Colonic mucosa (tissue), 4 donors: ENCODE measurements at places on chromosomes 7 and 10. TPM values are rescaled to one million over a fixed set of nuclear protein-coding genes. Genes with fewer than 3 reads are reported as not detected.

GRCh38 chr10:31669357-31669756 lies 259.3 kb downstream of the ARHGAP12 start:
- no peak for DNase-seq
- H3K27ac ChIP-seq, result no peak overlapping the region
- no peak overlapping the region for H3K4me3 ChIP-seq
- H3K27me3 ChIP-seq, result no peaks in the 10 kb centered on the region

- DNase-seq, result no peak
- no peak overlapping the region for H3K27ac ChIP-seq
- H3K4me3 ChIP-seq, result no peak overlapping the region
- no peaks in the 10 kb centered on the region for H3K4me1 ChIP-seq
- H3K36me3 ChIP-seq, result no peaks in the 10 kb centered on the region
Observed at GRCh38 chr7:44147026-44147991, 6.2 kb upstream of the MYL7 start.

Gene CUZD1
- 0.77 TPM for total RNA-seq

DNA sequence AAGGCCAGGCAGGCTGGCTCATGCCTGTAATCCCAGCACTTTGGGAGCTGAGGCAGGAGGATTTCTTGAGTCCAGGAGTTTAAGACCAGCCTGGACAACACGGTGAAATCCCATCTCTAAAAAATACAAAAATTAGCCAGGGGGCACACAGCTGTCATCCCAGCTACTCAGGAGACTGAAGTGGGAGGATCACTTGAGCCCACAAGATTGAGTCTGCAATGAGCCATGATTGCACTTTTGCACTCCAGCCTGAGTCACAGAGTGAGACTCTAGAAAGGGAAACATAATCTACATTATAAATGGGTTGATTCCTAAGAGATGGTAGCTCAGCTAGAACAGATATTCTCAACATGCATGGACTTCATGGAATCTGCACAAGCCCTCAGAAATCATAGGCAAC lies 6.3 kb upstream of the LIPF start:
- H3K27ac ChIP-seq, result no peak overlapping the region
- H3K4me1 ChIP-seq, result no peaks in the 10 kb centered on the region
- no peak for DNase-seq

GRCh38 chr10:43255634-43256431 lies 11.0 kb downstream of the RASGEF1A start:
- no peaks in the 10 kb centered on the region for H3K27me3 ChIP-seq
- no peak overlapping the region for H3K27ac ChIP-seq
- peak; percentile 28 for DNase-seq

- no peak overlapping the region for H3K4me3 ChIP-seq
- no peaks in the 10 kb centered on the region for H3K4me1 ChIP-seq
- no peak for DNase-seq
- no peak overlapping the region for H3K27ac ChIP-seq
- H3K36me3 ChIP-seq, result no peaks in the 10 kb centered on the region
- H3K27me3 ChIP-seq, result no peaks in the 10 kb centered on the region
Observed at GRCh38 chr7:128842674-128843641, 12.8 kb downstream of the FLNC start.

- no peak overlapping the region for H3K4me3 ChIP-seq
- H3K4me1 ChIP-seq, result no peaks in the 10 kb centered on the region
- DNase-seq, result no peak
- H3K27me3 ChIP-seq, result no peaks in the 10 kb centered on the region
- no peak overlapping the region for H3K27ac ChIP-seq
Observed at GRCh38 chr7:78055001-78055573, 256.5 kb downstream of the PHTF2 start.

GRCh38 chr10:115945701-115946445 lies 327.1 kb downstream of the GFRA1 start:
- no peak overlapping the region for H3K4me3 ChIP-seq
- no peaks in the 10 kb centered on the region for H3K36me3 ChIP-seq
- DNase-seq, result no peak

GRCh38 chr10:71193516-71193915 lies 18.9 kb upstream of the UNC5B start:
- no peak overlapping the region for H3K27ac ChIP-seq
- H3K27me3 ChIP-seq, result no peaks in the 10 kb centered on the region
- no peak for DNase-seq
- no peaks in the 10 kb centered on the region for H3K4me1 ChIP-seq
- no peaks in the 10 kb centered on the region for H3K36me3 ChIP-seq

Gene HMX3
- 0.64 TPM for total RNA-seq

GRCh38 chr7:46450425-46450824 lies 529.4 kb upstream of the IGFBP3 start:
- no peak for DNase-seq
- no peak overlapping the region for H3K27ac ChIP-seq
- no peaks in the 10 kb centered on the region for H3K27me3 ChIP-seq
- H3K4me1 ChIP-seq, result no peaks in the 10 kb centered on the region
- no peak overlapping the region for H3K4me3 ChIP-seq

- DNase-seq, result no peak
- H3K4me3 ChIP-seq, result no peak overlapping the region
- H3K27ac ChIP-seq, result no peak overlapping the region
- H3K27me3 ChIP-seq, result no peaks in the 10 kb centered on the region
- H3K36me3 ChIP-seq, result no peaks in the 10 kb centered on the region
Observed at GRCh38 chr10:43117777-43118583, 20.3 kb upstream of the CSGALNACT2 start.

Gene OLAH
- total RNA-seq, result not detected

Gene PTN
- total RNA-seq, result 4.0 TPM
